ENCODE measurements at places on chromosomes 1 and 21.
A peak's percentile ranks its signal among the peaks of the same experiment; 100 is the strongest.

DNA sequence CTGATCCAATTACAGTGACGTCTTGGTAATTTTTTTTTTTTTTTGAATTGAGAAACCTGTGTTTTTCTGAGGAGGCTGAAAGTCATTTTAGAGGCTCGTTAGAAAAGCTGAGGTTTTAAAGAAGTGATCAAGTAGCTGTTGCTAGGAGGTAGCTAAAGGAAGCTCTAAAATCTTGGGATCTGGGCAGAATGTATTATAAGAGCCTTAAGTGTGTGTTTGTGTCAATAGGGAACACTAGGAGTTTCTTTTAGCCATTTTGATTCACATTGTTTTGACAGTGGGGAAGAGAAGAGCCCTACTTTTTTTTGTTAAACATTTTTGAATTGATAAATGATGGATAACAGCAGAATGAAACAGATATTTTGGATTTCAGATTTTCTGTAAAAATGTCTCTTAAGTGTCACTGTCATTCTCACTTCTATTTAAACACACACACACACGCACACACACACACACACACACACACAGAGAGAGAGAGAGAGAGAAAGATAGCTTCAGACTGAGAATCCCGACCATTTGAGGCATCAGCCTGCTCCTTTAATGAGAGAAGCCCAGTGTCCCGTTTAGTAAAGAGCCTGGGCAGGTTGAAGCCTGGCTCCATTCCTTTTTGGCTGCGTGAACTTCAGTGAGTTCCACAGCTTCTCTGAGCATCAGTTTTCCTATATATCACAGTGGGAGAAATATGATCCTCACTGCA is 79.1 kb upstream of the GPR88 start:
- DNase-seq = no peak

- no peak for DNase-seq
These were observed at the start of gene COL6A2 for GRCh38 chr21:46097336-46098293. Gene COL6A2 (plus strand): TSS chr21:46098112.

DNA sequence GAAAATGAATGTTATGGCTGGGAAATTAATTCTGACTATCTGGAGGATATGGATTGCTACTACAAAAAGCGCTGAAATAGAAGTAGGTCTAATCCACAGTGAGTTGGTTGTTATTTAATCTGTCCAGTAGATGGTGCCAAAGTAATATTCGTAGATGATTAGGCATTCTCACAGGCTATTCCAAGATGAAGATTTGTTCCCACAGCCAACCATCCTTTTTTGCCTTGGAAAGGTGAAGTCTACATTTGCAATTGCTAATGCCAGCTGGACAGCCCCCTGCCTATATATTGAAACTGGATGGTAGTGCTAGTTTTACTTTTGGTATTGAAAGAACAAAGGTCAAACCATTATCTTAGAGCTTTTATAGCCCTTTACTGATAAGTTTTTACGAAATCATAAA is 43.8 kb downstream of the RBM11 start:
- peak; percentile 12 for DNase-seq

- DNase-seq = peak; percentile 7
These were observed 2.3 kb upstream of the LCE3D start for GRCh38 chr1:152582647-152583046.

GRCh38 chr1:78291872-78292271 is 198.9 kb upstream of the PTGFR start:
- DNase-seq = no peak

- no peak for DNase-seq
These were observed 70.8 kb upstream of the CASZ1 start for GRCh38 chr1:10867138-10867721.

DNA sequence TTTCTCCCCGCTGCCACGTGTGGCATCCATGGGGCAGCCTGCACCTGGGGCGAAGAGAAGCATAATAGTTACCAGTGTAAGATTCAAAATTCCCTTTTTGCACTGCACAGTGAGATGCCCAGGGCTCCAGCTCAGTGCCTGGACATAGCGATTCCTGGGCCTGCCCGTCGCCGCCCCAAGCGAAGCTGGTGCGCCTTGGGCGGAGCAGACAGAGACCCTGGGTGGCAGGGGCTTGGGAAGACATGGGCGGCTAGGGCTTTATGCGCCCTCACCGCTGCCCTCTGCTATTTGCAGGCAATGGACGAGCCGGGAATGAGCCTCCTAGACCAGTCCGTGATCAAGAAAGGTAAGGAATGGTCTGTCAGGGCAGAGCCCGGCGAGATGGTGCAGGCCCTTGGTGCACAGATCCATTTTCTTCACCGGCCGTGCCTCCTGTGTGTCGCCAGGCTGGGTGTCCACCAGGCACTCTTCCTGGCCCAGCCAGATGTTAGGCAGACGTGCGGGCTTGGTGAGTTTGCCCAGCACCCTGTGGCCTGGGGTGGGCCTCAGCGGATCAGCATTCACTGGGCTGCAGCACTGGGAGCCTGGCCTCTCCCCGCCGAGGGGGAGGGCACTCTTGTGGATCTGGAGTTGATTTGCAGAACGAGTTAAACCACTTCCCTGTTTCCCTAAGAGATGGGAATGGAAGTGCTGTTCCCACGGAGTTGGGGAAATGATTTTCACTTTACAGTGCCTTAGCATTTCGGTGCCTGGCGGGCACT is 1.7 kb downstream of the TFAP2E start:
- DNase-seq = peak; percentile 1

DNA sequence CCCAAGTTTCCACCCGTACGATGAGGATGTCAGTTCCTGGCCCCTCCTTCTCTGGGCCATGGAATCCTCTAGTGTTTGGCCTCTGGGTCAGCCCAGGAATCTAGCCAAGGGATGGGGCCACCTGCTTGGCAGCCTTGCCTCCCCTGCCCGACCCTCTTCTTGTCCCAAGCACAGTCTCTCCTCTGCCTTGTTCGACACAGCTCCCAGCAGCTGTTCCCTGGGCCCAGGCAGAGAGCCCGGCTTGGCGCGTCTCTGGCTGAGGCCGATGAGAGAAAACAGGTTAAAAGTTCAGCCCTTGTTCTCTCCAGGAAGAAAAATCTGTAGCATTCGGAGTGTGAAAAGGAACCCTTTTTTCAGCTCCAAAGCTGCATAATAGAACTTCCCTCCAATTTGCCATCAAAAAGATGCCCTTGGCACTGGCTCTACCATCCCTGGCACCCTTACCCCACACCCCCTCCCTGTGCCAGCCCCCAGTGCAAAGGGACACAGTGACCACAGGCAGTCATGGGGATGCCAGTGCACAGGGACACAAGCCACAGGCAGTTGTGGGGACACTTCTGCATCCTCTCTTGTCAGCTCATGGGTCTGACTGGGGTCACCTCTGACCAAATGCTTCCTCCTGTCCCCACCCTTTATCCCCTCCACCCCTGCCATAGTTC is 68.4 kb downstream of the EPHB2 start:
- no peak for DNase-seq

DNA sequence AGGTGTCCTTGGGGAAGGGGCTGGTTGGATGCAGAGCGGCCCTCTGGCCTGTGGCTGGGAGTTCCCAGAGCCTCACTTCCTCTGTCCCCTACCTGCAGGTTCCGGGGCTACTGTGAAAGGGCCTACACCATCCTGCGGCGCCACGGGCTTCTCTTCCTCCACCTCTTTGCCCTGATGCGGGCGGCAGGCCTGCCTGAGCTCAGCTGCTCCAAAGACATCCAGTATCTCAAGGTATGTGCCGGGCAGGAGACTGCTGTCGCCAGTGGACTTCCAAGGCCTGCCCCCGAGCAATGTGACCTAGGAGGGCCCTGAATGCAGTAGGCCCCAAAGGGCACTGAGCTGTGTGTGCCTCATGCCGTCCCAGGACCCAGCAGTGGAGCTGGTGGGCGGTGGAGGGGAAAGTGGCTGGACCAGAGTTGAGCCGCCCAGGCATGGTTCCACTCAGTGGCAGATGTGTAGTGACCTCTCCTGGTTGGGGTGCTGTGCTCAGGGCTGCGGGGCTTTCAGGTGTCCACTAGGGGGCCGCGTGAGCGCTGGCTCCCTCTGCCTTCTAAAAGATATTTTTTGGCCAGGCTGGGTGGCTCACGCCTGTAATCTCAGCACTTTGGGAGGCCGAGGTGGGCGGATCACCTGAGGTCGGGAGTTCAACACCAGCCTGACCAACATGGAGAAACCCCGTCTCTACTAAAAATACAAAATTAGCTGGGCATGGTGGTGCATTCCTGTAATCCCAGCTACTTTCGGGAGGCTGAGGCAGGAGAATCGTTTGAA is 73.4 kb downstream of the PIK3CD start:
- peak; percentile 51 for DNase-seq

DNA sequence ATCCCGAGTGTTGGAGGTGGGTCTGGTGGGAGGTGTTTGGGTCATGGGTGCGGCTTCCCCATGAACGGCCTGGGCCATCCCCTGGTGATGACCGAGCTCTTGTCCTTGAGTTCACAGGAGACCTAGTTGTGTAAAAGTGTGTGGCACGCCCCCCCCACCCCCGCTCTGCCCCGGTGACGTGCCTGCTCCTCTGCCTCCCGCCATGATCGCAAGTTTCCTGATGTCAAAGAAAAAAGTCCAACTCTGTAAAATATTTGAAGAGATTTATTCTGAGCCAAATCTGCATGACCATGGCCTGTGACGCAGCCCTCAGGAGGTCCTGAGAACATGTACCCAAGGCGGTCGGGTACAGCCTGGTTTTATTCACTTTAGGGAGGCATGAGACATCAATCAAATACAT is 125.1 kb upstream of the COL6A1 start:
- DNase-seq = no peak

GRCh38 chr21:45269861-45270260 is 17.8 kb downstream of the POFUT2 start:
- DNase-seq = no peak

DNA sequence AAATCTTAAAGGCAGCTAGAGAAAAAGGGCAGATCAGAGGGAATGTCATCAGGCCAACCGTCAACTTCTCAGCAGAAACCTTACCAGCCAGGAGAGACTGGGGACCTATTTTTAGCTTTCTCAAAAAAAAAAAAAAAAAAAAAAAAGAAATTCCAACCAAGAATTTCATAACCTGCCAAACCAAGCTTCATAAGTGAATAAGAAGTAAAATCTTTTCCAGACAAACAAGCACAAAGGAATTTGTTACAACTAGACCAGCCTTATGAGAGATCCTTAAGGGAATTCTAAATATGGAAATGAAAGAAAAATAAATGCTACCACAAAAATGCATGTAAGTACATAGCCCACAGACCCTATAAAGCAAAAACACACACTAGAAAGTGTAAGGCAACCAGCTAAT is 267.7 kb downstream of the AKT3 start:
- DNase-seq = no peak
